ENCODE measurements at places on chromosomes 5 and 9.

- no peak for DNase-seq
These were observed 590.5 kb downstream of the CCDC171 start for GRCh38 chr9:16143310-16143709.

DNA sequence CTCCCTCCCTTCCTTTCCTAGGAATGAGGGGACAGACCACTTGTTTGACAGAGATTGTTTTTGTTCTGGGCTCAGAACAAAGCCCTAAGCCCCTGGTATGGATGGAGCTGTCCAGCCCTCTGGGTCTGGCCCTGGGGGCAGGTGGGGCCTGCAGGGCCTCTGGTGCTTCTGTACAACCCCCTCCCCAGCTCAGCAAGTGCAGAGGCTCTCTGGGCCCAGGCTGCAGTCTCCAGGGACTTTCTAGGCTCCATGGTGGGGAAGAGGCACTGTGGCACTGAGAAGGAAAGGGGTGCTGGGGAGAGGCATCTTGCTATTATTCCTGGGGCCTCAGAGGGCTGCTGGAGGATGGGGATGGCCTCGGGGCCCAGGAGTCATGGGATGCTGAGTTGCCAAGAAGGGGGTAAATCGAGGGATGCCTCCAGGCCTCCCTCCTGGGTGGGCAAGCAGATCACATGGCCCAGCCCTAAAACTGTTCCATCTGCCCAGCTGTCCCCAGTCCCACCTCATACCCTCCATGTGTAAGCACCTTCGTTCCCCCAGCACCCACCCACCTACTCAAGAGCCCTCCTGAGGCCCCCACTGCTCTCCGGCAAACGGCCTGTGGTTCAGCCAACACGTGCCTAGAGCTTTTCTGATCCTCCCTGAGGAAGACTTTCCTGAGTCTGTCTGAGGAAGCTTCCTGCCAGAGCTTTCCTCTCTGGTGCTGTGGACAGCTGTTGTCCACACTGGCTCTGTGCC lies 225.7 kb downstream of the CACNA1B start:
- DNase-seq: no peak

GRCh38 chr9:93256878-93257807 lies 73.2 kb downstream of the WNK2 start:
- DNase-seq: no peak

DNA sequence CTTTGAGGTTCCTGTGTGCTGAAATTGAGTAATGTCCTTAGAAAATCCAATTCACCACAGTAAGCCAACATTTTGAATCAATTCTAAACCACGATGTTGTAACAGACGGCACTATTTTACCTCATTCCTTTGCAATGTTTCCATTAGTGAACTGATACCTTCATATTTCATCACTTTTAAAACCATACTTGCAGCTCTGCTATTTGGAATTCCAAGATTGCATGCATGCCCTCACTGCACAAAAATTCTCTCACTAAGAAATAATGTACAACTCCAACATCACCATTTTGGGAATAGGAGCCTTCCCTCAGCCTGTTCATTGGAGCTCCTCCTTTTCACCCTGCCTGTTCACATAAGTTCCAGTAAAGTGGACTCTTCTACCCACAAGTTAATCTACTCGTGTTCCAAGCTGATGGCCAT lies 74.8 kb upstream of the TGFBR1 start:
- no peak for DNase-seq

- no peak for DNase-seq
These were observed 53.1 kb downstream of the PLPPR1 start for GRCh38 chr9:101081641-101082040.

DNA sequence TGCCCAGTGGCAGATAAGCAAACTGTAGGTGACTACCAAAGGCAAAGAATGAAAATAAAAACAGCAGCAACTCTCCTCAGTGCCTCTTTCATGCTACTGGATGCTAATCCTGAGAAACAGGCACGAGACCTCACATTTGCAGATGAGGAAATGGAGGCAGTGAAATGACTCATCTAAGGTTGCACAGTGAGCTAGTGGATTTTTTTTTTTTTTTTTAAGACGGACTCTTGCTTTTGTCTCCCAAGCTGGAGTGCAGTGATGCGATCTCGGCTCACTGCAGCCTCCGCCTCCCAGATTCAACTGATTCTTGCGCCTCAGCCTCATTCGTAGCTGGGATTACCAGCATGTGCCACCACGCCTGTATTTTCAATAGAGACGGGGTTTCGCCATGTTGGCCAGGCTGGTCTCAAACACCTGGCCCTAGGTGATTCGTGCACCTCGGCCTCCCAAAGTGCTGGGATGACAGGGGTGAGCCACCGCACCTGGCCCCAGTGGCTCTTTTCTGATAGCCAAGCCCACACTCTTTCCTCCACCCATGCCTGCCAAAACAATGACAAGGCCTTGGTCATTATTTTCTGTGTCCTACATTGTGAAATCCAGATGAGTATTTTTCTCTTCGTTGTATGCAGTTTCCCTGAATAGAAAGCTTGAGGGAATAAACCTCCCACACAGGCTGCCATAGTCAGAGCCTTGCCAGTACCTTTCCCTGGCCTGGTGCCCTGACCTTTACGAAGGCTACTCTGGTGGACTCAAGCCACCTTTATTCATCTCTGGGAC lies 19.2 kb downstream of the DOCK2 start:
- DNase-seq: no peak

- no peak for DNase-seq
These were observed 1582.6 kb upstream of the NUDT12 start for GRCh38 chr5:105145152-105145551.

DNA sequence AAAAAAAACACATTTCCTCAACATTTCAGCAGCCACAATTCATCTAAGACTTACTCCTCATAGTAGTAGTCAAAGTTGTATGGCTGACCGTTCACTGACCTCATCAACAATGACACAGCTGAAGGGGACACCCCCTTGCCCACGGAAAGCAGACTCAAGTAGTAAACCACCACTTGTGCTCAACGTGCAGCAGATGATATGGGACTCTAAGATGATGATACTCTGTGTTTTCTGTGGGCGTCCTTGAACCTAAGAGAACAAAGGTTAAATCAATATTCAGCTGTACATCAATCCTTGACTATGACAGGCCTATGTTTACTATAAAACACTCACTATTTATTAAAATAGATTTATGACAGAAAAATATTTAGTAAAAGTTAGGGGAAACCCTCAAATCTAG lies 71.6 kb downstream of the SETX start:
- no peak for DNase-seq

GRCh38 chr9:81737871-81738507 lies 48.6 kb upstream of the TLE1 start:
- DNase-seq: no peak

DNA sequence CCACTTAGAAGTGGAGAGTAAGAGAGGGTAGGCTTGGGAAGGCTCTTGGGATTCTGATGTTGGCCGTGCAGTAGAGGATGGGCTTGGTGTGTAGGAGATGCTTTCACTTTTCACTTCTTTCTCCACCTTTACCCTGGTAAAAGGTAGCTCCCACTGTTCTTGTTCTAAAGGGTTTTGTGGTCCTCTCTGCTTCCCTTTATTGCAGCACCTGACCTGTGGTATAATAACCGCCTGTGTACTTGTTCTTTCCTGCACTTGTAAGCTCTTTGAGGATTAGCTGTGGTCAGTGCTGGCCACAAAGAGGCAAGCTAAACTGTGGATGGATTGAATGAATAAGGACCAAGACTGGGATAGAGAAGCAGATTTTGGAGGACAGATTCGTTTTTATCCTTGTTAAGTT lies 25.2 kb downstream of the KDM4C start:
- no peak for DNase-seq

- no peak for DNase-seq
These were observed 17.3 kb downstream of the NAIF1 start for GRCh38 chr9:128049843-128050242.

DNA sequence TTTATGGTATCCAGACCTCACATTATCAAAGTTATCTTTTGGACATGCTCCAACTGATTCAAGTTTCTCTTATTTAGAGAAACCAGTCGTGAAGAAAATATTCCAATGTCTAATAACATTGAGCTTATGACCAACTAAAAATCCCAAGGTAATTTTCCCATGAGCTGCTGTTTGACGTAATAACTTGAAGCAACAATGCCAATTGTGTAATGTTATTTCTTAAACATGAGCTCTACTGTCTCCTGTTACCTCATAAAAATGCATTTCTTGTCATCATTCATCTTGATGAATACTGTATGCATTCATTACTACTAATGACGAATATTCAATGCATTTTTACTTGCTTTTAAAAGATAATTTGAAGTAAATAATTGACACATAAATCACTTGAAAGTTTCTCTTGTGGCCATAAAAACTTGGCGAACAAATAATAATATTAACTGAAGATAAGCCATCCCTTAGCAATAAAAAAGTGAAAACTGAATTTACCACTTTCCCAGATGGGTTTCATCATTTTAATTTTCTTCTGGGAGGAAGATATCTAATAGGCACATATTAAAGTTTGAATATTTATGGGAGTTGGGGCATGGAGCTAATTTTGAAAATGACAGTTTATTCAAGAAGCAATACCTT lies 424 bp upstream of the MARCOL start:
- DNase-seq: no peak

DNA sequence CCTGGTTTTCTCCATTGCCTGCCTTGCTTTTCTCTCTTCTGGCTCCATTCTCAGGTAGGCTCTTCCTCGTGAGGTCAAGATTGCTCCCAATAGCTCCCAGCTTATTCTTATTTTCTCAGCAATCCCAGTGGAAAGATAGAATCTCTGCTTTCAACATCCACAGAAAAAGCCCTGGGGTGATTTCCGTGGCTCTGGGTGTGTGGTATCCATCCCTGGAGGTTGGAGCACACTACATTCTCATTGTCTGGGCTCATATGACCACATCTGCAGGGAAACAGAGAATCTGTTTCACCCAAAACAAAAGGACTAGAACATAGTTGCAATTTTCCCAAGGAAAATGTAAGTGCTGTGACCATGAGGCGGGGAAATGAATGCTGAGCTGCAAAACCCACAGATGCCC lies 236.0 kb downstream of the TENT4A start:
- no peak for DNase-seq

GRCh38 chr5:16427587-16427986 lies 38.0 kb downstream of the ZNF622 start:
- no peak for DNase-seq

DNA sequence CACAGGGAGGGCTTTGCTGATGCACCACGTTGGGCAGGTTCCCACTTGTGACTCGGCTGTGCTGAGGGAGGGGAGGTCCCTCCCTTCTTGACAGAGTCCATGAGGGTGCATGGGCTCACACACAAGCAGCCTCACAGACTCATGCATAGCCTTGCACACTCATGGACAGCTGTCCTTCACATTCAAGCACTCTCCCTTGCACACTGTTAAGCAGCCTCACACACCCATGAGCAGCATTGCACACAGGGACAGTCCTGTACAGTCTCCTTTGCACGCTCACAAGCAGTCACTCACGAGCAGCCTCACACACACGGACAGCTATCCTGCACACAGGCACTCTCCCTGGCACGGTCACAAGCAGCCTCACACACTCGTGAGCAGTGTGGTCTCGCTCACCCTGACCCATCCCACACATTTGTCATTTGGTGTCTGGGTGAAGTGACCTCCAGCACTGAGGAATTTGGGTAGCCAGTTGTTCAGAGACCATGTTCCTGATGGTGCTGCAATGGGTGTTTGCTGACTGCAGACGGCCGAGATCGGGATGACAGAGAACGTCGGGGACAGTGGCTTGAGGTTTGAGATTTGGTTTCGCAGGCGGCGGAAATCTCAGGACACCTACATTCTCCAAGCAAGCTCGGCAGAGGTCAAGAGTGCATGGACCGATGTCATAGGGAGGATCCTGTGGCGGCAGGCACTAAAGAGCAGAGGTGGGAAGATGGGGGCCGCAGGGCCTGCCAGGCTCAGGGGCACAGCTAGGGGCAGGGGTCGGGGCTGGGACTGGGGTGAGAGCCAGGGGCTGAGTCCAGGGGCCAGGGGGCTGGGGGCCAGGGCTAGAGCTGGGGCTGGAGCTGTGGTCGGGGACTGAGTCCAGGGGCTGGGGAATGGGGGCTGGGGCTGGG lies 17.7 kb upstream of the LRRC14B start:
- no peak for DNase-seq

- peak; percentile 87 for DNase-seq
These were observed 138.0 kb upstream of the EFNA5 start for GRCh38 chr5:107808671-107809137.

- DNase-seq: no peak
These were observed 40.8 kb upstream of the ANKRD31 start for GRCh38 chr5:75277463-75277862.

DNA sequence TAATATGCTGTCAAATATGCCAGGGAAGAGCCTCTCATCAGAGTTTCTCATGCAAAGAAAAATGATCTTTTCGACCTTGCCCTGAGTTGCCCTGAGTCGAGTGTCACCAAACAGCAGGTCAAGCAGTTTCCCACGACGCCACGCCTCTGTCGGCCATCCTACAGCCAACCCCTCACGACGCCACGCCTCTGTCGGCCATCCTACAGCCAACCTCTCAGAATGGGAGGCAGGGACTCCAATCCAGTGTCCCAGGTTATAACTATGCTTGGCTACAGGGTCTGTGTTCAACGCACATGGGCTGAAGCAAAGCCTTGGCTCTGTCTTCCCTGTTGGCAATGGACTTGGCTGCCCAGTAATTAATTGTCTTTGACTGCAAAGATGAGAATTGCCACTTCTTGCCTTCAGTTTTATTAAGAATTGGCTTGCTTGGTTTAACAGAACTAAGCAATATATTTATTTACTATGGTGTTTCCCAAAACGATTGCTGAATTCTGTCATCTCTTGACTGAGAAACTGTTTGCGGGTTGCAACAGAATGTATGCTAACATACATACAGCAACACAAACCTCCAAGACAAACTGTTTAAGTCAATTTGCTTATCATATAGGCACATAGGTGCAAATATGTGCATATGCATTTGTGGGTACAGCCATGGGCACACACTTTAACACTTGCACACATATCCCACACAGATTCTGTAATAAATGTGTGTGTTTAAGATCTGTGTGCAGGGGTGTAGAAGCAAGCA lies 352.9 kb downstream of the GLIS3 start:
- no peak for DNase-seq

- no peak for DNase-seq
These were observed 5.8 kb upstream of the RAB14 start for GRCh38 chr9:121207371-121207940.

Data from thyroid gland (tissue), 4 donors.